ENCODE measurements at places on chromosomes 13 and 19. TPM values are rescaled to one million over a fixed set of nuclear protein-coding genes. Genes with fewer than 3 reads are reported as not detected.

Gene ICAM4
- total RNA-seq: not detected

Gene IGFL2
- total RNA-seq: 0.52 TPM

Gene OR10H3
- not detected for total RNA-seq

Gene KIR3DL2
- not detected for total RNA-seq

Gene GAPDHS
- total RNA-seq: 0.16 TPM

Gene RFPL4AL1
- 0.38 TPM for total RNA-seq

Gene PSG3
- total RNA-seq: not detected

Gene LCP1
- 0.26 TPM for total RNA-seq

Gene VSTM1
- total RNA-seq: 0.47 TPM

Gene ZNF66
- not detected for total RNA-seq

Gene FLT1
- total RNA-seq: not detected

Gene ZNF497
- 0.95 TPM for total RNA-seq

Gene LILRA2
- total RNA-seq: not detected

Gene PLIN5
- total RNA-seq: 0.10 TPM

Gene CPT1C
- total RNA-seq: 13.2 TPM

Gene DKKL1
- total RNA-seq: 0.71 TPM

Gene CAPNS1
- 2,099 TPM for total RNA-seq

Gene RGCC
- 4.0 TPM for total RNA-seq

Gene OR10H1
- not detected for total RNA-seq

Gene TMEM221
- total RNA-seq: 0.64 TPM

Gene KLK8
- not detected for total RNA-seq

Gene SPACA4
- total RNA-seq: 0.31 TPM

Gene CD209
- not detected for total RNA-seq

Gene ZNF99
- not detected for total RNA-seq

Gene ZNF850
- 1.0 TPM for total RNA-seq
